K562 (cell line): ENCODE measurements at places on chromosomes 7 and 10. TPM values are rescaled to one million over a fixed set of nuclear protein-coding genes. Genes with fewer than 3 reads are reported as not detected.

Gene TCF7L2
- 0.39 and 1.4 TPM in 2 replicates for polyA plus RNA-seq

Gene GPR85
- polyA plus RNA-seq, result 4.0 and 4.9 TPM in 2 replicates

Gene RSPH10B2
- polyA plus RNA-seq, result not detected in 2 replicates

Gene MYOZ1
- 0.09 and 0.11 TPM in 2 replicates for polyA plus RNA-seq

Gene CHAT
- polyA plus RNA-seq, result not detected in 2 replicates

Gene LOXL4
- polyA plus RNA-seq, result 0.05 and 0.07 TPM in 2 replicates

Gene KCNH2
- 251 and 295 TPM in 2 replicates for polyA plus RNA-seq

Gene ERCC6
- 7.2 and 9.9 TPM in 2 replicates for polyA plus RNA-seq

Gene FAM25C
- polyA plus RNA-seq, result not detected in 2 replicates

Gene RHOBTB1
- polyA plus RNA-seq, result 9.7 and 11.5 TPM in 2 replicates

Gene CRCP
- 46.1 and 51.2 TPM in 2 replicates for polyA plus RNA-seq

Gene CPVL
- polyA plus RNA-seq, result 1.0 and 1.5 TPM in 2 replicates

Gene CCL24
- polyA plus RNA-seq, result 0.77 and 1.3 TPM in 2 replicates

Gene GIMAP5
- polyA plus RNA-seq, result not detected in 2 replicates

Gene ARID5B
- polyA plus RNA-seq, result 0.48 and 0.58 TPM in 2 replicates

Gene HSPA12A
- polyA plus RNA-seq, result 0.08 TPM in 1 of 2 replicates, not detected in the other

Gene SFTPA1
- 0.05 TPM in 1 of 2 replicates, not detected in the other for polyA plus RNA-seq

Gene BNIP3
- polyA plus RNA-seq, result 68.9 and 75.9 TPM in 2 replicates

Gene UBE2D4
- polyA plus RNA-seq, result 7.5 and 9.0 TPM in 2 replicates

Gene STEAP2
- not detected in 2 replicates for polyA plus RNA-seq

Gene GARS1
- 234 and 319 TPM in 2 replicates for polyA plus RNA-seq

Gene C1QL3
- polyA plus RNA-seq, result not detected in 2 replicates

Gene BRI3
- polyA plus RNA-seq, result 23.1 and 39.8 TPM in 2 replicates

Gene CALY
- not detected in 2 replicates for polyA plus RNA-seq
